ENCODE measurements at places on chromosomes 11 and 22. TPM values are rescaled to one million over a fixed set of nuclear protein-coding genes. Genes with fewer than 3 reads are reported as not detected.

The TSSC4 gene
- 39.2 TPM for total RNA-seq

The NCR3LG1 gene
- 10.7 TPM for total RNA-seq

The CREB3L1 gene
- total RNA-seq, result 108 TPM

The RASL10A gene
- total RNA-seq, result 2.3 TPM

The FGF3 gene
- total RNA-seq, result not detected

The LDHAL6A gene
- total RNA-seq, result not detected

The OR4A16 gene
- total RNA-seq, result not detected

The OR52N4 gene
- not detected for total RNA-seq

The OR52A1 gene
- total RNA-seq, result not detected

The CACNA1I gene
- total RNA-seq, result 0.20 TPM

The ANKK1 gene
- 0.28 TPM for total RNA-seq

The DMC1 gene
- total RNA-seq, result 1.8 TPM

The SLC22A9 gene
- not detected for total RNA-seq

The GRAMD1B gene
- total RNA-seq, result 4.1 TPM

The BTBD18 gene
- total RNA-seq, result not detected

The C22orf31 gene
- not detected for total RNA-seq

The OR8G1 gene
- total RNA-seq, result not detected

The CCDC82 gene
- total RNA-seq, result 26.0 TPM

The PPP6R2 gene
- total RNA-seq, result 58.8 TPM

The P4HA3 gene
- 0.28 TPM for total RNA-seq

The KCNQ1OT1 gene
- total RNA-seq, result 1.7 TPM

The BATF2 gene
- 18.0 TPM for total RNA-seq

The GGTLC3 gene
- total RNA-seq, result not detected

The PLEKHB1 gene
- total RNA-seq, result 11.4 TPM

The SOX6 gene
- 5.8 TPM for total RNA-seq

The MMP27 gene
- 0.16 TPM for total RNA-seq

The C11orf87 gene
- not detected for total RNA-seq

The CDHR5 gene
- total RNA-seq, result 549 TPM
